ENCODE measurements at places on chromosomes 6 and 20. TPM values are rescaled to one million over a fixed set of nuclear protein-coding genes. Genes with fewer than 3 reads are reported as not detected.
A peak's percentile ranks its signal among the peaks of the same experiment; 100 is the strongest.

Gene VGLL2
- total RNA-seq, result not detected

Gene RBL1
- 4.6 TPM for total RNA-seq

Gene SLC17A1
- not detected for total RNA-seq

Gene SNAP91
- not detected for total RNA-seq

Gene ARG1
- not detected for total RNA-seq

Gene ANKRD66
- total RNA-seq, result not detected

Gene SNAP25
- 1.6 TPM for total RNA-seq

Gene BMP6
- total RNA-seq, result 11.1 TPM

DNA sequence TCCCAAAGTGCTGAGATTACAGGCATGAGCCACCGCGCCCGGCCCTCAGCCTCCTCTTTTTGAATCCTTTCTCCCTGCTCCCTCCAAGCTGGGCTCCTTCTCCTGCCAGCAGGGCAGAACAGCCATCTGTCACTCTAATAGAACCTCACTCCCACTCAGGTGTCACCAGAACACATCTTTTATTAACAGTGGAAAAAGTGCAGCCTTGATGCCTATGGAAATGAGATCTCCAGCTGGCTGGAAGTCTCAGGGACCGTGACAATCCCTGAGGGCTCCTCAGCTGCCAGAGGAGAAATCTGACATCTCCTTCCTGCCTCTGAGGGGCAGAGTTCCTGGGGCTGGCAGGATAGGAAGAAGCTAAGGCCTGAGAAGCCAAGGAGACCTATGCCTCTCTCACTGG is 28.0 kb downstream of the TMC2 start:
- no peak for DNase-seq

GRCh38 chr6:53107091-53107490 is 41.5 kb downstream of the GCM1 start:
- DNase-seq, result no peak

- DNase-seq, result peak; percentile 68
These were observed 137.0 kb downstream of the MRPL14 start for GRCh38 chr6:43990275-43990626.

DNA sequence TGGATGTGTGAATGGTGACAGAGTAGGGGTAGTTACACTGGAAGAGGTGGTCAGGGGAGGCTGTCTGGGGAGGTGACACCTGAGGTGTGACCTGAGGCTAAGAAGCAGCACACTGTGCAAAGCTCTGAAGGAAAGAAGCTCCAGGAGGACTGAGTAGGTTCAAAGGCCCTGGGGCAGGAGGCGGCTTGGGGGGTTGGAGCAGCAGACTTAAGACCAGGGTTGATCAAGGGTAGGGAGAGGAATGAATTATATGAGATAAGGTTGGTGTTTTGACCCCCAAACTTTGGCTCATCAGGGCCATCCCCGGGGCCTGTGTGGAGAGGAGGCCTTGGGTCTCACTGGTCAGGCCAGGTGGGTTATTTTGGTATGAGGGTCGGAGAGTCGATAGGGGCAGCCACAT is 166.1 kb downstream of the GRM4 start:
- peak; percentile 46 for DNase-seq

DNA sequence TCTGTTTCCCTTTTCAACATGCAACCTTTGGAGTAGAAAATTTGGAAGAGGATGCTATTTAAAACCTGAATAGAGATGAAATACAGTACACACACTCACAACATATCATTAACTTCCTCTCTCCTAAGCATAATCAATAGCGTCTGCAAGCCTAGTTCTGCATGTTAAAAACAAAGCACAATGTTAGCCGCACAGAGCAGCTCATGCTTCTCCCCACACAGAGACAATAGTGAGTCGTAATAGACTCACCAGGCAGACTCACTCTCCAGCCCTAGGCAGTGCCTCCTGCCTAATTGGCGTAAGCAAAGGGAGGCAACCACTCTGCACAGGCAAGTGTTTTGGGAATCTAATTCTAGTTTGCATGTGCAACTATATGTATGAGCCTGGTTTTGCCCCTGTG is 45.8 kb upstream of the ARID1B start:
- DNase-seq, result no peak

DNA sequence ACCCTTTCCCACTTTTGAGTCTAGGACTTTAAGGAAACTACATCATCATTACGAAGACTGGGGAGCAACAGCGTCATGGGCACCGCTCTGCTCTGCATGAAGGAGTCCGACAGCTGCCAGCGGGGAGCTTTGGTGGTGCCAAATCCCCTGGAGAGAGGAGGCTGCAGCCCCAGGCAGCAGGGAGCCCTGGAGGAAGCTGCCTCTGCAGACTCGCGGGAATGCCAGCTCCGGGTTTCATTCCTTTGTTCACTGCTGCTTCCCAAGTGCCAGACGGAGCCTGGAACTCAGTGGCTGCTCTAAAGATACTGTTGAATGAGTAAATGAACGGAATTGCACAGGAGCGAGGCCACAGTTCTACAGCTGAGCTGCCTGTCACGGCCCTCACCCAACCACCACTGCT is 196.5 kb upstream of the THBS2 start:
- no peak for DNase-seq

- DNase-seq, result no peak
These were observed 169.0 kb downstream of the UST start for GRCh38 chr6:148915810-148916209.

- no peak for DNase-seq
These were observed 21.7 kb downstream of the COL20A1 start for GRCh38 chr20:63314566-63315239.

GRCh38 chr20:47883186-47883585 is 97.9 kb upstream of the SULF2 start:
- no peak for DNase-seq

DNA sequence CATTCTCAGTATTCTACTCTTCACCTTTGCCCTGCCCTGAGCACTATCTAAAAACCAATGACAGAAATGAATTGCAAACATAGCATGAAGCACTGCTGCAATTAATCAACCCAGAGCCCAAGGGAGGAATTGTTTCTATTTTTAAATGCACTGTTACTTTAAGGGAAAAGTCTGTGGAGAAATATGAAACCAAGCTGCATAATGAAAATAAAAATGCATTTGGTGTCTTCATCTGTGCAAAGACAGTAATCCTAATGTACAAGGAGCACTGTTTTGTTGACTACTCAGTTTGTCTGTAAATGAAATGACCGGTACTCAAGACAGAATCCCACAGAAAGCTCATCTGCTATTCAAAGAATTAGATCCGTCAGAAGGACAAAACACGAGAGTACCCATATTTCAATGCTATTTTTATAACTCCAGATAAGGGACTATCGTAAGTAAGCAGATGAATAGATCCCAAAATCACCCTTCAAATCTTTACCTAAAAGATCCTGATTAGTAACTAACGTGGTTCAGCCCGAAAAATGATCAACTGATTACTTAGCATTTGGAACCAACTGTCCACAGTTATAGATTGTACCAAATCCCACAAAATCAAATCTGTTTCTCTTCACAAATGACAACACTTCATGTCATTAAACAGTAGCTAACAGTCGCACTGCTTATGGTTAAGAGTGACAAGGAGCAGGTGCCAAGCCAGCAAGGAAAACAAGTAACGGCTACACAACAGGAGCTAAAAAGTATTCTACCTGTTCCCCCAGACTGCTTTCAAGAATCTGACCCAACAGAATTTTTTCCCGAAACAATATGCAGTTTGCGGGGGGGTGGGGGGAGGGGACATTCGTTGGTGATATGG is 2.4 kb downstream of the KIF13A start:
- DNase-seq, result no peak

DNA sequence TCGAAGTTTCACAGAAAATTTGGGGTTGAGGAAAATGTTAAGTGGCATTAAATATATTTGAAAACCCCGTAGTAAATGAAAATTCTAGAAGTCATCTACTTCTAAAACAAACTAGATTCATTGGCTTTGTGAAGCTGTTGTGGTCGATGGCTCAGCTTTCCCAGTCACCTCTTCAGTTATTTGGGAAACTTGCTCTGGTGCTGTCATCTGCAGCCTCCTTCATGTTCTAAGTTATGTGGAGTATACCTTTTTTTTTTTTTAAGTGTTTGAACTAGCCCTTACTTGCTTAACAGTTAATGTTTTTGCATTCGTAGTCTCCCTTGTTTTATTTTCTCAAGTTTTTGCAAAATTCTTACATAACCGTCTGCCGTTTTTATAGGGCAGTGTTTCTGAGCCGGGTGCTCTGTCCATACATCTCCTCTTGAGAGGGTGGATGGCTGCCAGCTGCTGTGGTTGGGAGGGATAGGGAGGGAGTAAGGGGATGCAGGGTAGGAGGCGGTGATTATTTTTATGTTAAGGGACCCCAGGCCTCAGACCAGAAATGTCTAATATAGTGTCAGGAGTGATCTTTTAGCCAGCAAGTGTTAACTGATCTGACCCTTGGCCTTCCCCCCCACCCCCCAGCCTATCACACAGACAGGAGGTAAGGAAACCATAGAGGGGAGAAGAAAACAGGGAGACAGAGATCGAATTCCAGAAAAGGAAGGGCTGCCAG is 7.1 kb downstream of the RREB1 start:
- DNase-seq, result no peak

DNA sequence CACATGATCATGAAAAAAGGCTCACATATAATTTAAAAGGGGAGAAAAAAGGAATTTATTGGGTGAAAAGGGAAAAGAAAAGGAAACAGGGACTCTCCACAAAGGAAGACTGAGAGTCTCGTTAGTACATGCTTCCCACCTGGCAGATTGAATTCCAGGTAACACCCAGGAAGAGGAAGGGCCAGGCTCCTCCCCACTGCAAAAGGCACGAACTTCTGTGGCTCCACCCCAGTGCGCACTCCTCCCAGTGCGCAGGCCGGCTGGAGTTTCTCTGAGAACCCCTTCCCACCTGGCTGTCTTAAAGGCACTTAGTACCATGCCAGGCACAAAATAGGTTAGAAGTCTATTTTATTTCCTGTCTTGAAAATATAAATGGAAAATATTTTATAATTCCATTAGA is 129.8 kb downstream of the COL12A1 start:
- no peak for DNase-seq

DNA sequence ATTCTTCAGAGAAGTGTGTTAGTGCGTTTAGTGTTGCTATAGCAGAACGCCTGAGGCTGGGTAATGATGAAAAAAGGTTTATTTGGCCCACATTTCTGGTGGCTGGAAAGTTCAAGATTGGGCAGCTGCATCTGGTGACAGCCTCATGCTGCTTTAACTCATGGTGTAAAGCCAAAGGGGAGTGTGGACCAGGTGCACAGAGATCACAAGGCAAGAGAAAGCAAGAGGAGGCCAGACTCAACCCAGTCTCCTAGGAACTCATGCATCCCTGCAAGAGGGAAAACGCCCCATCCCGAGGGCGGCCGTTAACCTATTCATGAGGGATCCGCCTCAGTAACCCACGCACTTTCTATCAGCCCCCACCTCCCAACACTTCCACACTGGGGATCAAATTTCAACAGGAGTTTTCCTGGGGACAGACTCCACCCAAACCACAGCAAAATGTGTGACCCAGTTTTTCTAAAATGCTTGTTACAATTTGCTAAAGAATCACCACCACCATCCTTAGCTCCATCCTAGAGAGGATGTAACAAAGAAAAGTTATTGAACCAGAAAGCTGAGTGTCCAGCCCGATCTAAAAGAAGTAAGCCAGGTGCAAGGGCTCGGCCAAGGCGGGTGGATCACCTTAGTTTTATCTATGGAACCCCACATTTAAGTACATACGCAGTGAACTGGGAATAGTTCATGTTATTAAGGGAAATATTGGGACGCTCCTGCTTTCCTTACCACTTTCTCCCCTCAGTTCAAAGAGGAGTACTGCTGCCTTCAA is 164.8 kb downstream of the QKI start:
- no peak for DNase-seq

- DNase-seq, result no peak
These were observed 28.8 kb upstream of the TULP4 start for GRCh38 chr6:158283304-158283980.

GRCh38 chr20:46883892-46884291 is 10.8 kb upstream of the EYA2 start:
- no peak for DNase-seq

GRCh38 chr6:16403831-16404230 is 165.4 kb downstream of the GMPR start:
- DNase-seq, result no peak

- no peak for DNase-seq
These were observed 98.3 kb downstream of the HAO1 start for GRCh38 chr20:7841971-7842310.

- no peak for DNase-seq
These were observed 60.1 kb upstream of the AKIRIN2 start for GRCh38 chr6:87762116-87762515.

DNA sequence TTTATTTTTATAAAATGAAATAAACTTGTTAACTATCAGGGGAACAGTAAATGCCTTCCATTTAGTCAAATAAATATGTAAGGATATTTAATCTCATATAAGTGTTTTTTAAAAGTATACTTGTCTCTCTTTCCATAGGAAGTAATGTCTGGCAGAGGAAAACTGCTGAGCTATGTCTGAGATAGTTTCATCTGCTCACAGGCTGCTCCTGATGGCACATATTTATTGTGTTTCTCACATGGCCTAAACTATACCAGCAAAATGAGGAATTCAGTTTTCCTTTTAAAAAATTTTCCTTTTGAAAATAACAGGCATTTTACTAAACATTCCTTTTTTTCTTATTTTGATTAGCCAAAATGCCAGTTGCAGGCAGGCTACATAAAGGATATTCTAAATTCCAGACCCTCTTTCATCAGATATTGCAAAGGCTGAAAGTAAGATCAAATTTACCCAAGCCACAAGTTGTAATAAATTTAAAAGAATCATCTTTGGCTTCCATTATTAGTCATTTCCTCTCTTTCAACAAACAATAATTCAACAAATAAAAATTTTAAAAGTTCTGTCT is 60.1 kb upstream of the RNF146 start:
- no peak for DNase-seq

DNA sequence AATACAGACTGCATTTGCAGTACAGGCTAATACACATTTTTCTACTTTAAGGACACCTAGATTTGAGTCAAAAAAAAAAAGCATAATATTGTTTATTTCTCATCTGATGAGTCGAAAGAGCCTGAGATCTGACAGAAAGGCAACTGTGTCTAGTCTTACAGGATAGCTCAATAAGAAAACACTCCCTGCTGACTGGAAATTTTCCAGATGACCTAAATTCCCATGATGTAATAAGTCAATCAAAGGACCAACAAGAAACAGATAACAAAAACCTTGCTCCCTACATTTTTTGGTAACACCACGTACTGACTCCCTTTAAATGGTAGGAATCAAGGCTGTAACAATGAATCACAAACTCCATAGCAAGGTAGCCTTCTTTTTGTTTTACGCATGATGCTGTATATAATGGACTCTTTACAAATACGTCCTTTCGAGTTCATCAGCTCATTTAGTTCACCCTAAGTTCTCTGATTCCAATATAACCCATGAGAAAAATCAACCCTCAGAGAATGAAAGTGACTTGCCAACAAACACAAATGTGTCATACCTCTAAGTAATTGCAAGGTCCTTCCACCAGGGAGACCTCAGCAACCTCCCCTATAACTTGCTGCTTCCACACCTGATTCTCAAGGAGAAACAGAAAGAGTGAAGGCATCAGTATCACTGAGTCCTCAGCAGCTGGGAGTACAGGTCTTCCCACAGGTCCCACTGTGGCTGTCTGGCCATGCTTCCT is 12.1 kb downstream of the TBX18 start:
- DNase-seq, result no peak

Data from breast epithelium (tissue), 4 donors.